T-helper 9 cell (primary cell): ENCODE measurements at places on chromosomes 7 and 10.
A peak's percentile ranks its signal among the peaks of the same experiment; 100 is the strongest.

- no peak for DNase-seq
These were observed 82.4 kb downstream of the KLF6 start for GRCh38 chr10:3702569-3702968.

DNA sequence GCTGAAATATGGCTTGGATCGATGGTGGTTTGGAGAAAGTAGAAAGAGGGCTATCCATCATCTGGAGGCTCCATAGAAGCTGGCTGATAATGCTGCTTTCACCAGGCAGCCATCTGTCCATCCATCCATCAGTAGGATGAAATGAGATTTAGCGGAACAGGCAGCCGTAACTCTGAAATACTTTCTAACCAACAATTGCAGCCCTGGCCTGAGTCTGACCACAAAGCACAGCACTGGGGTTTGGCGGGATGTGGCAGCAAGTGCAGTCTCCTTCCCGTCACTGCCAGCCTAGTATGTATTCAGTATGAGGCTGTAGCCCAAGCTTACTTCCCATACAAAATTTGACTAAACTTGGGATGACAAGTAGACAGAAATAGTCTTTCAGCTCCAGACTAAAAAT is 38.0 kb downstream of the R3HCC1L start:
- no peak for DNase-seq

DNA sequence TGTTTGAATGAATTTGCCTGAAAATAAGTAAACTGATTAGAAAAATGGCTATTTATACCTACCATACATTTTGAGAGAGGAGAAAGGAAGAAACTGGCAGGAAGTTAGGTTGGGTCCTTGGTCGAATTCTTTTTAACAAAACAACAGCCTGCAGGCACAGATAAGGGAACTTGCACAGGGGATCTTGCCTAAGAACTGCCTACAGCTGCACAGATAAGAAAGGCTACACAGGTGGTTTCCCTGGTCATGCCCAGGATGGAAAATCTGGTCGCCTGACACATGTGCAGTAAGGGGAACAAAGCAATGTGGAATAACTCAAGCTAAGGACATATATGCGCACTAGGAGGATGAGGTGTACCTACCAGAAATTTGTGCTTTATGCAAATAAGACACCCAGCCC is 732.1 kb upstream of the POT1 start:
- DNase-seq: no peak

DNA sequence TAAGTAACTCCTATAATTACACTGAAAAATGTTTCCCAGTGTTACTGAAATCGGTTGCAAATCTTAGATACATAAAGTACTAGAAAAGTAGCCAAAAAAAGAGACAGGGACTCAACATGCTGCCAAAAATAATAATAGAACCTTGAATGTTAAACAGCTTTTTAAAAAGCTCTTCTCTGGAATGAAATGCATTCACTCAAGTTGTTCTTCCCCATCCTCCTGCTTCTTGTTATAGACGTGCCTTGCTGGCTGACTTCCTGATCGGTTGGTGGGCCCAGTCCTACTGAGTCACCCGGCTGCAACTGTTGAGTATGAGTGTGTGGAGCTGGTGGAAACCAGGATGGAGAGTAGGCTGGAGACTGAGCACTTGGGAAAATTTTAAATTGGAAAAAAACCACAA is 30.6 kb upstream of the RAPGEF5 start:
- DNase-seq: no peak

GRCh38 chr10:116723428-116724281 is 18.7 kb downstream of the HSPA12A start:
- peak; percentile 37 for DNase-seq

- DNase-seq: no peak
These were observed 356.2 kb upstream of the LRGUK start for GRCh38 chr7:133770863-133771492.
